ENCODE measurements at places on chromosomes 5 and 9.

GRCh38 chr9:70413464-70413798 lies 1.0 kb downstream of the KLF9 start:
- no peak for DNase-seq

DNA sequence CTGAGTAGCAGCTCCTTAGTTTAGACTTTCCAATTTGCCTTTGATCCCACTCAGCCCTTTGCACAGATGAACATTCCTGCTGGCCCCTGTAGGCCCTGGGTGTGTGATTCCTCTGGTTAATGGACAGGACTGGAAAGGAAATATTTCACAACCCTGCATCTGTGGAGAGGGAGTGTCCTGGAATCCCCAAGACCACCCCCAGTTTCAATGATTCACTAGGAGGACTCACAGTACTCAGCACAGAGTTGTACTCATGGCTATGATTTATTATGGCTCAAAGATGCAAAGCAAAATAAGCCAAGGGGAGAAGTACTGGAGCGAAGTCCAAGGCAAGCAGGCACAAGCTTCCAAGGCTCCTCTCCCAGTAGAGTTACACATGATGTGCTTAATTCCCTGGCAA lies 42.4 kb upstream of the TJP2 start:
- DNase-seq = peak; percentile 93

GRCh38 chr5:55222985-55223811 lies 3.9 kb downstream of the MCIDAS start:
- DNase-seq = no peak

- peak; percentile 87 for DNase-seq
These were observed 72.9 kb upstream of the SHB start for GRCh38 chr9:38141746-38142591.

DNA sequence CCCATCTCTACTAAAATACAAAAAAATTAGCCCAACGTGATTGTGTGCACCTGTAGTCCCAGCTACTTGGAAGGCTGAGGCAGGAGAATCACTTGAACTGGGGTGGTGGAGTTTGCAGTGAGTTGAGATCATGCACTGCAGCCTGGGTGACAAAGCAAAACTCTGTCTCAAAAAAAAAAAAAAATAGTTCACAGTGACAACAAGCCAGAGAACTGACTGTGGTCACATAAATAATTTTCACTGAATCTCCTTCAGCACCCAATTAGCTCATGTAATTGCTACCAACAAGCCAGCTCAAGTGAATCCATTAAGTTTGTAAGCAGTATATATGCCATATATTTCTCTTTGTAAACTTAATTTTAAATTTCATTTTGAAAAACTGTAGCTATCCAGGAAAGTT lies 14.5 kb upstream of the AFAP1L1 start:
- DNase-seq = peak; percentile 45

DNA sequence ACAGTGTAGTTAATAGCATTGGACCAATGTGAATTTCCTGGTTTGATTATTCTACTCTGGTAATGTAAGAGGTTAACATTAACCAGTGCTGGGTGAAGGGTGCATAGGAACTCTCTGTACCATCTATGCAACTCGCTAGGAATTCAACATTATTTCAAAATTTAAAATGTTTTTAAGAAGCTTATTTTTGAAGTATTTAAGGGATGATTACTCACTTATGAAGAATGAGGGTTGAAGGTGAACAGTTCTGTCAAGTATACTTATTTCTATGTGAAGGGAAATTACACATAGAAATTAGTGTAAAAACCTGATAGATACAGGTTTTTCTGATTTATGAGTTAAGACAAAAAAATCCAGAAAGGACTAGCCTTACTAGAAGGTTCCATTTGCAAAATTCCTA lies 165.8 kb downstream of the INSYN2B start:
- no peak for DNase-seq

DNA sequence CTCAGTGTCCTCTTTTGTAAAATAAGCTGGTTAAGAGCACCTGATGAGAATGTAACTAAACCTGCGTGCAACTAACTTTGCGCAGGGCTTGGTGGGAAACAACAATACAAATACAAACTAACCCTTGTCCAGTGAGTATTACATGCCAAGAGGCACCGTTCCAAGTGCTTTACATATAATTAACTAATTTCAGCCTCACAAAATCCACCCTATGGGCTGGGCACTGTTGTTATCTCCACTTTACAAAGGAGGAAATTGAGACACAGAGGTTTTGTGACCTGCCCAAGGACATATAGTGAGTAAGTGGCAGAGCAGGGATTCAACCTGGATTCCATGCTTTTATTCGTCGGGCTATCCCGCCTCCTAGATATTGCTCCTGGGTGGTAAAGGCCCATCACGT lies 26.2 kb upstream of the TNIP1 start:
- no peak for DNase-seq

DNA sequence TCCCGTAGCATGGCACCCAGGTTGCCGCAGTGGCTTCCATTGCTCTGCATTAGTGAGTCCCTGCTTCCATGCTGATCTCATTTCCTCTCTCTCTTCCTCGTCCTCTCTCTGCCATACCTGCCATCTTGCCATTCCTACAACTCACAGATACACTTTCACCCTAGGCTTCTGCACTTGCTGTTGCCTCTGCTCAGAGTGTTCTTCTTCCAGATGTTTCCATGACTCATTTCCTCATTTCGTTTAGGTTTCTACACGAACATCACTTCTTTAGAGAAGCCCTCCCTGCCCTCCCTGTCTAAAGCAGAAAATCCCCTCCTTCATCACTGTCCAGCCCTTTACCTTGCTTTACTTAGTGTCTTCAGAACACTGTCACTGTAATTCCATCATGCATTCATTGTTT lies 115.2 kb upstream of the WWC1 start:
- no peak for DNase-seq

DNA sequence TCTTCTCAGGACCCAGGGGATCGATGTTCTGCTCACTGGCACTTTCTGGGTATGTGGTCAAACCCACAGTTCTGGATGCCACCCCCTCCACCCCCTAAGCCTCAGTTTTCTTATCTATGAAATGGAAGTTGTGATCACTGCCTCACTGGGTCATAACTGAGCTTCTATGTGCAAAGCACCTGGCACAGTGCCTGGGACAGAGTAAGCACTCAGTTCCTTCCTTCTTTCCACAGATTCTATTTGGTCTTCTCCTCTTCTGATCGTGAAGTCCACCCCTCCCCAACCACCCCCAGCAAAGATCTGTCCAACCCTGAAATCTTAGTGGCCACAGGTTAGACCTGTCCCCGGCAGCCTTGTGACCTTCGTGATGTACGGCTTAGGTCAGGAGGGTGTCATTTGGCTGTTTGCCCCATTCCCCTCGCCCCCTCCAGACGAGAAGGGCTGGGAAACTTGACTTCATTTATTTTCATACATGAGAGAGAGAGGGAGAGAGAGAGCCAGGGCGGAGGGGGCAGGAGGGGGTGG lies 181.4 kb downstream of the FGF18 start:
- peak; percentile 3 for DNase-seq

DNA sequence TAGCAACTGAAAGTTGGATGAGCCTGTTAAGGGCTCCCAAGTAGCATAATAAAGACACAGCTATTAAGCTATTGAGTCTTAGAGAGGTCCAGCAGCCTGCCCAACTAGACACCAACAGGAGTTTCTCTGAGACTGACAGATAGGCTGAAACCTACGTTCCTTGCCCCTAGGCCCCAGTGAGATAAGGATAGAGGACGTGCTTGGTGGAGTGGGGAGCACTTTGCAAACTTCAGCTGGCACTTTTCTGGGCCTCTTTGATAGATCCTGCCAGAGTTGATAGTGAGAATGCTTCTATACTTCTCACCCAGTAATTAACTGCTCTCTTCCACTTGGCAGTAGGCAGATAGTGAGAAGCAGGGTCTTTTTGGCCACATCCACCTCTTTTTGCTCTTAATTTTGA lies 20.8 kb upstream of the CTNNA1 start:
- no peak for DNase-seq

DNA sequence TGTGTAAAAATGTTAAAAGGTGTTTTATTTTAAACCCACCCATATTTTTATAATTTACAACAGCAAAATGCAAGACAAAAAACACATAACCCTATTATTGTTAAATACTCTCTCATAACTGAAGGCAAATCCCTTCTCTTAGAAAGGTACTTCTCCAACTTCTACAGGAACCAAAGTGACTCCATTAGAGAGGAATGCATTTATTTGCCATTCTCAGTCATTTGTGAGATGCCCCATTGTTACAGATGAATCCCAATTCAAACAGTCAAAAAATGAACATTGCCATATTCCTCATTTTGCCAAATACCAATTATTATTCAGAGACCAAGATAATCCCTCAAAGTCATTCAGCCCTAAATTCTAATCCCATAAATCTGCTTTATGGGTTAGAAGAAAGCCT lies 175.8 kb downstream of the TSSK1B start:
- no peak for DNase-seq

Data from EH (cell line).